GM12865 (cell line): ENCODE measurements at places on chromosomes 16 and 17.

DNA sequence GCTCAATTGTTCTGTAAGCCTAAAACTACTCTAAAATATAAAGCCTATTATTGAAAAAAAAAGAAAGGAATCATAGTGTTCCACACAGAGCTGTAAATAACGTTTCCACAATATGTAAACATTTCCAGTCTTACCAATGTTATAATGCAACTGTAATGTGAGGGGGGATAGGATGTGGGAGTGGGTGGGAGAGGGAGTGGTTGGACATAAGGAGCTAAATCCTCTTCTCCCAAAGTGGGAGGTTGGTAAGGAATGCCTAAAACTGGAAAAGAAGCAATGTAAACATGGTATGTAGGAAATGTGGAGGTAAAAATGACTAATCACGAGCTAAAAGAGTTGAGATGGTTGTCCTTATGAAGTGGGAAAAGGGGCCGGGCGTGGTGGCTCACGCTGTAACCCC, 17.6 kb upstream of the SBK1 start:
- DNase-seq, result no peak

- DNase-seq, result no peak
Observed at GRCh38 chr16:5903832-5904231, 806.2 kb upstream of the EEF2KMT start.

DNA sequence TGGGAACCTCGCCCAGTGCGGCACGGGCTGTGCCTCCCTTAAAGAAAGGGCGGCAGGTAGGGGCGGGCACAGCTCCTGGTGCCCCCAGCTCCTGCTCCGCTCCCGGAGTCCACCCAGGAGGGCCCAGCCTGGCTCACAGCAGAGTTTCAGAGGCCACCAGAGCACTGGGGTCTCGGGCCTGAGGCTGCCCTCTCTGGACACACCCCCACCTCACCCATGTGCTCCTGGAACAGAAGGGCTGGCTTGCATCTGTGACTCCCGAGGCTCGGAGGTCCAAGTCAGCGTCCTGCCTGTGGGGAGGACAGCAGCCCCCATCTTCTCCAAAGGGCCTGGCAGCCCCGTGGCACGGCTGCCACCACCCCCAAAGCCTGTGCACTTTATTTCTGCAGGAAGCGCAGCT, 62.7 kb downstream of the RBFOX3 start:
- no peak for DNase-seq

DNA sequence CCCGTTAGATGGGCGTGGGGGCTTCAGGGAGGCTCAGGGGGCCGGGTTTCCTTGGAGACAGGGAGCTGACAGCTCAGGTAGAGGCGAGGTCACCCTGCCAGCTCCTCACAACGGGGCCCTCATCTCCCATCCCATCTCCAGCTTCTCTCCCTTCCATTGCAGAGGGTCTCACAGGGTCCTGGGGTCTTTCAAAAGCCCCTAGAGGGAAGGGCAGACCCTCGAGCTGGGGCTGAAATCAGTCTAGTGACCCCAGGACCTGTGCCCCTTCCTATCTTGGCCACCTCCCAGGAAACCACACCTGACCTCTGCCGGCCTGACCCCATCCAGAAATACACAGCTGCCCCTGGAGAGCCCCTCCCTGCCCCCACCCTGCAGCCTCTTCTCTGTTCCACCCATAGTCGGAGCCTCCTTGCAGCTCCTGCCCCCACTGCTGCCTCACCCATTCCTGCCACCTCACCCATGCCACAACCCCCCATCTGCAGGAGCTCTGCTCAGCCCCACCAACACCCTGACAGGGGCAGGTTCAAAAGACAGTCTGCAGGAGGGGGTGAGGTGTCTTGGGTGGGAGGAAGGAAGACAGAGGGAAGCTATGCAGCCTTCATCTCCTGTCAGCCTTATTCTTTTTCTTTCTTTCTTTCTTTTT, 23.4 kb downstream of the PIK3R5 start:
- DNase-seq, result peak; percentile 58

DNA sequence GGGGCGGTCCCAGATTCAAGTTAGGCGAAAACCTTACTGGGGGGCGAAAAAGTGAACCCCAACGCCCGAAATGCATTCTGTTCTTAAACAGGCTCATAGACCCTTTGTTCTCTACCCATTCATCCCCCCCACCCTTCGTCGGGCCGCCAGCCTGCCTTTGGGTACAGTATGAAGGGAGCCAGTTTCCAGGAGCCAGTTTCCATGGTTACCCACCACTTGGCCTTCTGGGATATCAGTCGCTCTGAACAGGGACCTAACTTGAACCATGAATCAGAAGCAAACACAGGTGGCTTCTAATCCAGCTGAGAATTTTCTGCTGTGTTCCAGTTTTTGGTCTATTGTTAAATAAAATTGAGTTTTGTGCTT, 532 bp downstream of the DHX40 start:
- DNase-seq, result peak; percentile 76

GRCh38 chr17:32757963-32758362, 119.0 kb downstream of the MYO1D start:
- no peak for DNase-seq

- no peak for DNase-seq
Observed at GRCh38 chr17:8285270-8286181, 2.9 kb upstream of the RANGRF start.

- peak; percentile 85 for DNase-seq
Observed at GRCh38 chr16:89026121-89026612, 49.2 kb upstream of the CBFA2T3 start.

DNA sequence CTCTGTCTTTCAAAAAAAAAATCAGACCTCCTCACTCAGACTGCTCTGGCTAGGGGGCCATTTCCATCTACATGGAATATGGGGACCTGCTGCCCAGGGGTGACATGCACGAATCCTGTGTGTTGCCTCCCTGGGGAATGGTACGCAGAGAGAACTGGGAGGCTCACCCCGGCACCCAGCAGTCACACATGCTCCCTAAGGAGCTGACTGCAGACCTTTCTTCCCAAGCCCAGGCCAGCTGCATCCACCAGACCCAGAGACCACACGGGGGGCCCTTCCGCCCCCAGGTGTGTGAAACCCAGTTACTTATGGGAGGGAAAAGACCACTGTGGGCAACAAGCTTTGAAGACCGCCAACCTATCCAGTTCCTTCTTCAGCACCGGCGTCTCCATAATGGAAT, 7.2 kb upstream of the NLRC3 start:
- no peak for DNase-seq

GRCh38 chr17:77808686-77809425, 149.6 kb upstream of the TNRC6C start:
- no peak for DNase-seq

GRCh38 chr17:17191346-17191792, 14.8 kb downstream of the PLD6 start:
- DNase-seq, result no peak

DNA sequence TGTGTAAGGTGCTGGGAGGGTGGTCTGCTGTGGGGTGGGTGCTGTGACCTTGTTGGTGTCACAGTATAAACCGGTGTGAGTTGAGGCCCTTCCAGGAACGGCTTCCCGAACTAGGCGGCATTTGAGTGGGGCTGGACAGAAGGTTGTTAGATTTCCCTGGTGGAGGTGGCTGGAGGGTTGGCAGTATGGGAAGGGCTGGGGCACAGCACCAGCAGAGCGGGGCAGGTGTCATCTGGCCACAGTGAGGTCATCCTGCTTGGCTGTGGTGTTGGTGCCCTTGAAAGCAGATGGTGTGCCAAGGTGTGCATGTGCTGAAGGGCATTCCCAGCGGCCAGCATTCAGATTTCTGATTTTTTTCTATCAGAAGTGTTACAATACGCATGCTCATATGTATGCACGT, 28.1 kb downstream of the BANP start:
- DNase-seq, result no peak

DNA sequence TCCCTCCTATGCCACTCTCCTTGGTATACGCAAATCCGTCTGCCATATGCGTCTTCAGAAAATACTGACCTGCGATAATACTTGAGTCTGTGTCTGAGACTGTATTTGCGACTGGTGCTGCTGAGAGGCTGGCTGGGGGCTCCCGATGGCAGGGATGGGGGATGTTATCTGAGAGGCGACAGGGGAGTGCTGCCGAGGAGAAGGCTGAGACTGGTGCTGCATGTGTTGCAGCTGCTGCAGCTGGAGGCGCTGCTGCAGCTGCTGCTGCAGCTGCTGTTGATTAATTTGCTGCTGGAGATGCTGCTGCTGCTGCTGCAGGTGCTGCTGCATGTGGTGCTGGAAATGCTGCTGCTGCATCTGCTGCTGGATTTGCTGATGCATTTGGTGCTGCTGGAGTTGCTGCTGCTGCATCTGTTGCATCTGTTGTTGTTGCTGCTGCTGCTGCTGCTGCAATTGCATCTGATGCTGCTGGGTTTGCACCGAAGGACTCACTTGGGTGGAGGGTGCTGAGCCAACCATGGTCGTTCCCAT, 107.7 kb downstream of the TOX3 start:
- no peak for DNase-seq

- DNase-seq, result peak; percentile 26
Observed at GRCh38 chr17:54754560-54754959, 146.1 kb upstream of the TOM1L1 start.

DNA sequence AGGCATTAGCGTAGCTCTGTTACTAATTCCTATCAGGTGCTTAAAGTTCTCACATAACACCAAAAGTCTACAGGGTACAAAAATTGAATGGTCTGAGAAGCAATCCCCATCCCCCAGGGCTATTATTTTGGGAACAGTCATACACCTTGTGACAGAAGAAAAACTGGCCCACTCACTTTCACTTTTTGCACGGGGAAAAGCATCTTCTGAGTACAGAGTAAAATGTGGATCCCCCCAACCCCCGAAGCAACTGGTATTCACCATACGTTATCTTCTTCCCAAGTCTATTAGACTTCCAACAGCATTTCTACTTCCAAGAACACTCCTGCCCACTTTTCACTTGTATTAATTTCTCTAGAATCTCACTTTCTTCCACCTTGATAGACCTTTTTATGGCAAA, 11.8 kb downstream of the GGA3 start:
- no peak for DNase-seq

DNA sequence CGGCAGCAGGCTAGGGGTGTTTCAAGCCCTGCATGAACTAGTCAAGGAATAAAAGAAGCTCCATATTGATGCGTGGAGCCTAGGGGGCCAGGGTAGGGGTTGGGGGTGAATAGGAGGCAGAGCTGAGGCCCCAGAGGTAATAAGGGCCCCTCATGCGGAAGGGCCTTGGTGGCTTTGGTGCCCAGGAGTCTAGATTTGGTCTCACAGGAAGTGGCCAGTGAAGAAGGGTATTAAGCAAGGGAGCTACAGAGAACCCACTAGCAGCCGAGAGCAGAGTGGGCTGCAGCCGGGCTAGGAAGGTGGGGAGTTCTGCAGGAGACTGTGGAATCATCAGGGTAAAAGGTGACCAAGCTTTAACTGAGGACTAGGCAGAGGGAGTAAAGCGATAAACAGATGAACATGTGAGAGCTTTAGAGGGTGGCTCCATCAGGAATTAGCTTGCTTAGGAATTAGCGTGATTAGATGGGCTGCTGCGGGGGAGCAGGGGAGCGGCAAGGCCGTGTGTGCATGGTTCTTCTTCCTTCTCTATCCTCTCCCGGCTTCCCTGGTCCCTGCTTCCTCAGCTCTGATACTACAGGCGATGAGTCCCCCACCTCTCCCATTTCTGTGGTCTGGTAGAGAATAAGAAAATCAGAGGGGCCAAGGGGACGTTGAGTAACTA, 9.8 kb downstream of the GNGT2 start:
- no peak for DNase-seq

DNA sequence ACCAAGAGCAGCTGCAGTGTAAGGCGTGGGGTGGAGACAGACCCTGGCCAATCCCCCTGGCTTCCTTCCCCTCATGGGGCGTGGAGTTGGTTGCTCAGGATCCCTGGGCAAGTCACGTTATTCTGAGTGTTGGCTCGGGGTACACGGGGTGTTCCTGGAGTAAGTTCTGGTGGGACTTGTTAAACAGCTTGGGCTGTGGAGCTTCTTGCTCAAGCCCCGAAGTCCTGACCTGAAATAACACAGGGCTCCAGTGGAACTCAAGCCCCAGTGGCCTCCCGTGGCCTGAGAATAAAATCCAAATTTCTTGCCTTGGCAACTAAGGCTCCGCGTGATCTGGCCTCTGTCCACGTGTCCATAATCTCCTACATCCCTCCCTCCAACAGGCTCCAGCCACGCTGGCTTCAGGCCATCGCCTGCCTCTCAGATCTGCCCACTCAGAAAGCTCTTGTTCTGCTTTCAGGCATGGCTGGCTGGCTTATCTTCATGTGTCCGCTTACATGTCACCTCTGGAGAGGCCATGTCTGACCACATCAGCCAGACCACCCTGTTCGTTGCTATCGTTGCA, 49.3 kb upstream of the BCO1 start:
- DNase-seq, result no peak

DNA sequence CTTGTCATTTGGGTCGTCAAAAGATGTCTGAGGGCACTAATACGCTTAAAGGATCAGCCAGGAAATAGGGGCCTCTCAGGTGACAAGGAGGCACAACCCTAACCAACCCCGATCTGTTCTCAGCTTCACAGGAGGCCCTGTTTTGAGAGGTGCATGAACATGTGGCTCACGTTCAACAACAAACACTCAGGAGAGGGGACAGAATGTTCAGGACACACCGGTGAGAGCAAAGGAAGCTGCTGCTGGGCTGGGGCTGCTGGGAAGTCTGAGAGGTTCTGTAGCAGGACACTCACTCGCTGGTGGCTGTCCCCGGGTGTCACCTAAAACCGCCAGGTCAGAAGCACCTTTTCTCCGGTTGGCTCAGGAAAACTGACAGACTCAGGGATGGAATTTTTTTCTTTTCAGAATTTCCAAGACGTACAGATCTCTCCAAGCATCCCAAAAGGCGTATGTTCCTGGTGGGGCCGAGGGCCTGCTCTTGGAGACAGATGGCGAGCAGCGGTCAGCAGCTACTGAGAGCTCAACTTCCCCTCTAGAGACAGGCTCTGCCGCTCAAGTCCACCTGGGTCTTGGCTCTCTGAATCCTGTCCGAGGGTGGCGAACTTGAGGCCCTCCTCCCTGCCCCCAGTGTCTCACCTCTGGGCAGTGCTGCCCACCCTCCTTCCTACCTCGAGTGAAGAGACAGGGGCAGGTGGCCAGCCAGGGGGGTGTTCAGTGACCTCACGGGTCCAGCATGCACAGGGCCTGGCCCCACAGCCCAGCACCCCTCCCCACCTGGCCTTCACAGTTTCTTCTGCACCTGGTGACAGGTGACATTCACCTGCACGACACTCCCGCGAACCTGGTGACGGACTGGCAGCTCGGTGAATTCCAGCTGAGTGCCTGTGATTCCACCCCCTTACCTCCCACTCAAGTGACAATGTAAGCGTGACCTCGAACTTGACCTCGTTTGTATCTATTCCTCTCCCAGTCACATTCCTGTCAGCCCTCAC, 22.9 kb downstream of the CLUH start:
- no peak for DNase-seq

- DNase-seq, result peak; percentile 38
Observed at GRCh38 chr16:10983159-10983558, 38.8 kb downstream of the CLEC16A start.
